ENCODE measurements at places on chromosomes 12 and 14. TPM values are rescaled to one million over a fixed set of nuclear protein-coding genes. Genes with fewer than 3 reads are reported as not detected.

The DACT1 gene
- 21.7 TPM for polyA plus RNA-seq

The IL22 gene
- not detected for polyA plus RNA-seq

The ADAM20 gene
- 9.5 TPM for polyA plus RNA-seq

The SCNN1A gene
- 14.6 TPM for polyA plus RNA-seq

The PRKCH gene
- 15.0 TPM for polyA plus RNA-seq

The SPIC gene
- not detected for polyA plus RNA-seq

The PLEKHH1 gene
- 21.4 TPM for polyA plus RNA-seq

The HSPA2 gene
- 389 TPM for polyA plus RNA-seq

The CD69 gene
- polyA plus RNA-seq = 3.3 TPM

The RXYLT1 gene
- polyA plus RNA-seq = 28.2 TPM

The CHGA gene
- polyA plus RNA-seq = 225 TPM

The GRIN2B gene
- 3.2 TPM for polyA plus RNA-seq

The NID2 gene
- 10.6 TPM for polyA plus RNA-seq

The SERPINA1 gene
- polyA plus RNA-seq = 123 TPM

The SLCO1B1 gene
- not detected for polyA plus RNA-seq

The RBP5 gene
- polyA plus RNA-seq = 11.8 TPM

The AVPR1A gene
- 1.5 TPM for polyA plus RNA-seq

The RAN gene
- 966 TPM for polyA plus RNA-seq

The LACRT gene
- polyA plus RNA-seq = not detected

The TMEM229B gene
- 12.6 TPM for polyA plus RNA-seq

The SLC48A1 gene
- polyA plus RNA-seq = 21.0 TPM

The CMKLR1 gene
- 9.5 TPM for polyA plus RNA-seq

The RFC5 gene
- polyA plus RNA-seq = 20.0 TPM

The ESRRB gene
- 3.3 TPM for polyA plus RNA-seq

The SLCO1A2 gene
- 0.87 TPM for polyA plus RNA-seq

The FOXN3 gene
- 40.7 TPM for polyA plus RNA-seq

The OASL gene
- polyA plus RNA-seq = 2.8 TPM

The ARHGAP9 gene
- 111 TPM for polyA plus RNA-seq

The PRIMA1 gene
- polyA plus RNA-seq = 7.3 TPM

The TSPAN19 gene
- 7.5 TPM for polyA plus RNA-seq

The FAM90A1 gene
- 0.67 TPM for polyA plus RNA-seq

The HELB gene
- polyA plus RNA-seq = 1.0 TPM

The SYT1 gene
- polyA plus RNA-seq = 1.1 TPM

The GALNT6 gene
- 2.8 TPM for polyA plus RNA-seq

The BRI3BP gene
- polyA plus RNA-seq = 3.5 TPM

The TRIM9 gene
- 2.1 TPM for polyA plus RNA-seq
